Fibroblast of upper back skin (primary cell): ENCODE measurements at places on chromosomes 12 and 14.

- no peak for DNase-seq
These were observed 19.1 kb downstream of the FBXW8 start for GRCh38 chr12:116929885-116930284.

- DNase-seq, result no peak
These were observed 9.5 kb downstream of the RNASE11 start for GRCh38 chr14:20578325-20578724.

- DNase-seq, result peak; percentile 73
These were observed 58.7 kb upstream of the NCOR2 start for GRCh38 chr12:124625867-124626675.

- no peak for DNase-seq
These were observed 129.3 kb upstream of the PMCH start for GRCh38 chr12:102326982-102327381.

GRCh38 chr14:65101631-65102440, 481 bp downstream of the MAX start:
- no peak for DNase-seq

GRCh38 chr12:91677556-91677955, 468.1 kb downstream of the BTG1 start:
- DNase-seq, result no peak

GRCh38 chr12:132374612-132375445, 45.4 kb upstream of the GALNT9 start:
- DNase-seq, result no peak

DNA sequence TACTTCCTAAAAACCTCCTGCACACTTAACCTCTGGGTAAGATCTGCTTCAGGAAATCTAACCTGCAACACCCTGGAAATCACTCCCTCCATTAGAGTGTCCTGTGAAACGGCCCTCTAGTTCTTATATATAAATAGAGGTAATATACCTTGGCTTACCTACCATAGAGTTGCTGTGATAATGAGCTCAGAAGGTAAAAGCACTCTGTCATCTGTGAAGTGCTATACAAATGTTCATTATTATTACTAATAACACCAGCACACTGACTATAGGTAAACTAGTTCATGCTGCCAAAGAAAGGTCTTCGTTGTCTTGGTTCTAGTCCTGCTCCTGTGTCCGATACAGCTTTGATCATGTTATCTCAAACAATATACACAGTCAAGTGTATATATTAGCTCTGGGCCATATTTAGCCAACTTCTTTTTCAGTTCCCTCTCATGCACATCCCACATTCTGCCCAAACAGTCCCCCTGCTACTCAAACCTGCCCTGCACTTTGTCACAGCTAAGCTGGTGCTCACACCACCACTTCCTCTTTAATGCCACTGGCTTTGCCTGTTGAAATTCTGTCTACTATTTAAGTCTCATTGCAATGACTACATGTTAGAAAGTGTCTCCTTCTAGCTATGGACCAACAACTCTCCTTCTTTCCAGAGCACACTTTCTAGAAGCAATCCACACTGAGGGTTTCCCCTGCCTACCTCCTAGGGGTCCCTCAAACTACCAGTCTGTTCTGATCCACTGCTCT, 5.1 kb downstream of the E2F7 start:
- no peak for DNase-seq

DNA sequence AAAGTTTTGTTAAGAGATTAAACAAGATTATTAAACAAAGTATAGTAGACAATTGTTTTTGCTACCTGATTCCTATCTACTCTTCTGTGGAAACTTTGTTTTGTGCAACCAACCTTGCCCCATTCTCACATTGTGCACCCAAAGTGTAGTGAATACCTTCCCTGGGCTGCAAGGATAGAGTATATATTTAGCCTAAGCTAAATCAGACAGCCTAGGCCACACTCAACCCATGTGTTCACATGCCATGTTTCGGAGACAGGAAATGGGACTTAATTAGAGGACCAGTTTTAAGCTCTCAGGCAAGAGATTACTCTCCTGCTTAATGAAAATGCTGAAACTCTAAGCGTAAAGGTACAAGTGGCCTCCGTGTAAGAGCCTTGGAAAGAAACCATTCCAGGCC, 734.9 kb upstream of the USP15 start:
- no peak for DNase-seq

DNA sequence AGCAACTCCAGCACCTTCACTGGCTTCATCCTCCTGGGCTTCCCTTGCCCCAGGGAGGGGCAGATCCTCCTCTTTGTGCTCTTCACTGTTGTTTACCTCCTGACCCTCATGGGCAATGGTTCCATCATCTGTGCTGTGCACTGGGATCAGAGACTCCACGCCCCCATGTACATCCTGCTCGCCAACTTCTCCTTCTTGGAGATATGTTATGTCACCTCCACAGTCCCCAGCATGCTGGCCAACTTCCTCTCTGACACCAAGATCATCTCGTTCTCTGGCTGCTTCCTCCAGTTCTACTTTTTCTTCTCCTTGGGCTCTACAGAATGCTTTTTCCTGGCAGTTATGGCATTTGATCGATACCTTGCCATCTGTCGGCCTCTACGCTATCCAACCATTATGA, 6.8 kb downstream of the OR11G2 start:
- no peak for DNase-seq

- DNase-seq, result peak; percentile 40
These were observed 287.5 kb downstream of the GALC start for GRCh38 chr14:87705439-87705896.

GRCh38 chr14:77186911-77187648, 5.5 kb downstream of the TMEM63C start:
- DNase-seq, result peak; percentile 43

DNA sequence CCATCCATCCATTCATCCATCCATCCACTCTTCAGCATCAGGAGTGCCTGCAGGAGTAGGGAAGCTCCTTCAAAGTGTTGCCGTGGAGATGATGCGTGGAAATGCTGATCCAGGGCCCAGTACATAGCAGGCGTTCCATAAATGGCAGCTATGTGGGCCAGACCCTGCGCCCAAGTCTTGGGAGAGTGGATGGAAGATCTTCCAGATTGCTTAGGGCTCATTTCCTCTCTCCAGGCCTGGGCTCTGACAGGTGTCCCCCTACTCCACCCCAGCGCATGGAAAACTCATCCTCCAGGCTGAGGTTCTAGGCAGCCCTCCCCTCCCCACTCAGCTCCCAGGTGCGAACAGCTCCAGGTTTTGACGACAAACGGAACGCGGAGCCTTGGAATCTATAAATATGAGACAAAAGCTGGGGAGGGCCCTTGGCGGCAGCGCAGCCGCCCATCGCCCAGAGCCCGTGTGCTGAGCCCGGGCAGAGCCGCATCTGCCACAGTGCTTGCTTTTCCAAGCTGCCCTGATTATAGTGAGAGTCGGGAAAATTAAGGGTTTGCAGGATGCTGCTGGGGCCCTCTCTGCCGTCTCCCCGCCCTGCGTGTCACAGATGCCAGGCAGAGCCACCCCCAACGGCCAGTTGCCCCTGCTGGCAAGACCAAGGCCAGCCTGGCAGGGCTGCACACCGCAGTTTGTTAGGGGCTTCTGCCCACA, 1.6 kb downstream of the BEGAIN start:
- no peak for DNase-seq

DNA sequence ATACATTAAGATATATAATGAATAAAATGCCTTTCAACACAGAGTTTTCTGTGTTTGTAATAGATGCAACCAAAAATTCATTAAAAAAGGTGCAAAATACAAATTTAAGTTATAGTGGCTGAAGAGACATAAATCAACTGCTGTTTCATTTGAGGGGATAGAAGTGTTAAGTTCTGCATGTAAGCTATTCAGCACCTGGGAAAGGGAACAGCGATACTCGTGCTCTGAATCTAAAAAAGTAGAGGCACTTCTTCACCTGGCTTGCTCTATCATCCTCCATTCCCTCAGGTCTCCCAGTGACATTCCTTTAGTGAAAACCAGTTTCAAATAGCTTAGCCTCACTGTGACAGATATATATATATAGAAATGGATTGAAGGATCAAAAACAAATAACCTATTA, 222.6 kb downstream of the ACSS3 start:
- peak; percentile 10 for DNase-seq

- no peak for DNase-seq
These were observed 33.5 kb downstream of the SLC6A12 start for GRCh38 chr12:180445-180844.

- peak; percentile 64 for DNase-seq
These were observed 79.5 kb downstream of the SINHCAF start for GRCh38 chr12:31246470-31246850.

GRCh38 chr12:117377758-117378157, 16.3 kb upstream of the NOS1 start:
- no peak for DNase-seq

DNA sequence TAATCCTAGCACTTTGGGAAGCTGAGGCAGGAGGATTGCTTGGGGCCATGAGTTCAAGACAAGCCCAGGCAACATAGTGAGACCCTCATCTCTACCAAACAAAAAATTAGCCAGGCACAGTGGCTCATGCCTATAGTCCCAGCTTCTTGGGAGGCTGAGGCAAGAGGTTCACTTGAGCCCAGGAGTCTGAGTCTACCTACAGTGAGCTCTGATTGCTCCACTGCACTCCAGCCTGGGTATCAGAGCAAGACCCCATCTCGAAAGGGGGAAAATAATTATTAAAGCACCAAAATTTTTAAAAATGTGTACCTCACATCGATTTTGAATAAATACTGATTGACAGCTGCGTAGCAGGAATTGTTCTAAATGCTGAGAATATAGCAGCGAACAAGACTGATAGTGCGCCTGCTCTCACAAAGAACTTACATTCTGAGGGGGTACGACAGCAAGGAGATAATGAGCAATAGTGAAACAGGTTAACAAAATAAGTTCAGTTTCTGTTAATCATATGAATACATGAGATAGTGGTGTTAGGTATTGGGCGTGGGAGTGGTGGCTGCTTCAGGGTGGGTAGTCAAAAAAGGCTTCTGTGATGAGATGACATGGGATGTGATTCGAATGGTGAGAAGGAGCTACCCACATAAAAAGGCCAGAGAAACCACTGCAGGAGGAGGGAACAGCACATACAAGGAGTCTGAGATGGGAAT, 19.6 kb downstream of the HCFC2 start:
- no peak for DNase-seq
